Activated CD4-positive, alpha-beta T cell treated with anti-CD3 and anti-CD28 coated beads for 36 hours (primary cell): ENCODE measurements at places on chromosomes 13 and 19. TPM values are rescaled to one million over a fixed set of nuclear protein-coding genes. Genes with fewer than 3 reads are reported as not detected.

Gene SIGLEC5
- not detected for total RNA-seq

Gene PRR12
- 21.0 TPM for total RNA-seq

Gene ADGRE2
- 0.95 TPM for total RNA-seq

Gene RNF113B
- total RNA-seq = not detected

Gene ZNF497
- 1.1 TPM for total RNA-seq

Gene CACNG8
- not detected for total RNA-seq

DNA sequence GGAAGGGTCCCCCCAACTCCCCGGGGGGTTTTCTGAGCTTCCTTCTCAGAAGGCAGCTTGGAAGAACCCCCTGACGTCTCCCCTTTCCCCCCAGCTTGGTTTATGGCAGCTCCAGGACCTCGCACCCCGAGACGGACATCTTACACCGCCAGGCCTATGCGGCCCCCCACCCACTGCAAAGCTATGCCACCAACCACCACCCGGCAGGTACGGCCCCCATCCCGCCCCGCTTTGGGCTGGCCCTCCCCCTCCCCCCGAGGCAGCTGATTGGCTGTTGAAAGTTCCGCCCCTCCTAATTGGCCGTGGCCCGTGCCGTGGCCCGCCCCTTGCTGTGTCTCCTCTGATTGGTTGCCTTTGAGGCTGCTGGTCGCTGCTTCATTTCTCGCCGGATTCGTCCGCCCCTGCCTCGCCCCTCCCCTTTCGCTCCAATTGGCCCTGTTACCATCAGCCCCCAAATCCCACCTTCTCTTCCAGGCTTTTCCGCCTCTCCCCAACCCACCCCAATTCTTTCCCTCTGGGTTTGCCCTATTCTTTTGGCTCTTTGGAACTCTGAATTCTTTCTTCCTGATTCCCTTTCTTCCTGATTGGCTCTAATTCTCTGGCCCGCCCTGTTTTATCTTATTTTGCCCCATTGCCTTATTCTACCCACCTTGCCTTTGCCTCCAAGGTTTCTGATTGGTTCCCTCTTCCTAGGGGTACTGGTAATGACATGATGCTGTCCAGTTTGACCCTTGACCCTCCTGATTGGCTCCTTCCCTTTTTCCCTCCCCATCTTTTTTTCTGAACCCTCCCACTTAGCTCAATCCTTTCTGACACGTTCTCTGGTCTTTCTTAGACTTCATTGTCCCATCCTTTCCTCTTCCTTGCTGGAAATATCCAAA is 2.5 kb downstream of the PRR12 start:
- peak; percentile 97 for DNase-seq

DNA sequence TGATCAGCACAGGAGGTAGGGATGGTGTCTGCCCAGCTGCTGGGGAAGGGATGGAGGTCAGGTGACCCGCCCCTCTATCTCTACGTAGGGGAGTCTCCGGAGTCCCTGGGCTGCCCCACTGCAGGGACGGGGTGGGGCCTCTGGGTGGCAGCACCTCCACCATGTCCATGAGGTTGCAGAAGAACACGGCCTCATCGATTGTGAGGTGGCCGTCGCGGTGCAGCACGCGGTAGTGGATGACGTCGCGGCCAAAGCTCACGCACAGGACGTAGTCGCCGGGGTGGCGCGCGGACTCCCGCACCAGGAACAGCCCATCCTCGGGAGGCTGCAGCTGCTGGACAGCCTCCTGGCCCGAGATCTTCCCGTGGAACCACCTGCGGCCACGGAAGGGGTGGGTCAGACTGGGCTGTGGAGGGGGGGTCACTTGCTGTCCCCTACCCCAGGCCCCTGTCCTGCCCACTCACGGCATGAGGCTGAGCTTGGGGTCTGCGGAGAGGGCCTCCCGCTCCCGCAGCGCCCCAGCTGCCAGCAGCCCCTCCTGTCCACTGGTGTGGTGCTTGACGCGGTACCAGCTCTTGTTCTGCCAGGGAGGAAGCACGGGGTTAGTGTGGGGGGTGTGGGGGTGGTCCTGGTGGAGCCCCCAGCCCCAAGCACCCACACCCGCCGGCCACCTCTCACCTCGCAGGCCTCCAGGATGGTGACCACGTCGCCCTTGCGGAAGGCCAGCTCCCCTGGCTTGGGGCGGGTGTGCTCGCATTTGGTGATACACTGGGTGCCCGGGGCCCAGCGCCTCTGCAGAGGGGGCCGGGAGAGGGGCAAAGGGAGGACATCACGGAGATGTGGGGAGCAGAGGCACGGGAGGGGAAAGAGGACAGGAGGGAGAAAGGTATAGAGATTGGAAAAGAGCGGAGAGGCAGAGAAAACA is 2.3 kb downstream of the MATK start:
- peak; percentile 72 for DNase-seq

DNA sequence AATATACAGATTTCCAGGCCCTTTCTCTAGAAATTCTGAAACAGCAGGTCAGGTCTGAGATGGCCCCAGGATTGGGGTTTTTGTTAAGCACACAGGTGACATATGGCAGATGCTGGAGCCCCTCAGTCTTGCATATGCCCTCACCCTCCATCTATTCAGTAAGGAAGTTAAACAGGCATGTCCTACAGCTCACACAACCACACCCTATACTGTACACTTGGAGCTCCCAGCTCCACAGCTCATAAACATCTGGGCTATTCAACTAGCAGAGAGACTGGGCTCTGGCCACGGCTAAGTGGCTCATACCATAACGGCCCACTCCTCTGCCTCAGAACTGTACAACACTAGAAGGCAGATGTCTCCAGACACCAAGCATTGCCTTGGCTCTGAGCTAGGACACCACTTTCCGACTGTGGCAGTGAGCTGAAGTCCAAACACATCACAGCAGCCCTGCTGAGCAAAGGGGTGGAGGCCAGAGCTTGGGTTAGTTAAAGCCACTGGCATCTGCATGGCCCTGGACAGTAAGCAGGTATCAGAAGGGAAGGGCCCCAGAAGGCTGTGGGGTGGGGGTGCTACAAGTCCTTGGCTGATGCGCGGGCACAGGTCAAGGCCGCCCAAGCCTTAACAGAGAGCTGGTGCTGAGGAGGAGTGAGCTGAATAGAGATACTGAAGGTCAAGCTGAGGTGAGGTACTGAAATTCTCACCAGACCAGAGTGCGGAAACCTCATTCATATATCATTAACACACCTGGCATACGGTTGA is 79.1 kb downstream of the ABCC4 start:
- DNase-seq = no peak

DNA sequence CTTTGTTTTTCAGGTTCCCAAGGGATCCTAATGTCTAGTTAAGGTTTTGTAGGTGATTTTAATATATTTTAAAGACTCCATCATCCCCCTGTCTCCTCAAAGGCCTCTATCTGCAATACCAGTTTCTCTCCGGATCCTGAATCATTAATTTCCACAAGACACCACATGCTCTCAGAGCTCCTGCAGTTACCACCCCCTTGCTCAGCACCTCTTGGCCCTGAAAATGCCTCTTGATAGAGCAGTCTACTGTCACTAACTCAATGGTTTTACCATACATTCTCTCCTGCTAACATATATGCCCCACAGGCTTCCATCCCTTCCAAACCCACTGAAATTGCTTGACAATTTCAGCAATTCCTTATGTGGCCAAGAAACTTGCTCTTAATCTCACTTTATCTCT is 1.9 kb upstream of the PEG3 start:
- no peak for DNase-seq

DNA sequence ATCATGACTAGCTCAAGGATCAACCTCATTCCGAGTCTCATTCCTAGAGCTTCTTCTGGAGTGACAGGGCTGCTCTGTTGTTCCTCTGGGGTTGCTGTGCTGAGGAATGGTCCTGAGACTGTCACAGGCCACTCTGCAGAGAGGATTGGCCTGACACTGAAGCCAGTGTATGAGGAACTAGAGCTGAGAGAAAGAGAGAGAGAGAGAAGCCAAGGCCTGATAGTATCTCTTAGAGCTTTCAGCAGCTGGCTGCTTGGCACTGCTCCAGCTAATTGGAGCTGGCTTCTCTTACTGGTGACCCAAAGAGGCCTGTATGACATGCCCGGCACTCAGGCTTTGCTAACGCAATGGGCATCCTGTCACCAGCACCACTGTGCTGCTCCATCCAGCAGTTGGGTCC is 73.4 kb upstream of the FLT1 start:
- no peak for DNase-seq

DNA sequence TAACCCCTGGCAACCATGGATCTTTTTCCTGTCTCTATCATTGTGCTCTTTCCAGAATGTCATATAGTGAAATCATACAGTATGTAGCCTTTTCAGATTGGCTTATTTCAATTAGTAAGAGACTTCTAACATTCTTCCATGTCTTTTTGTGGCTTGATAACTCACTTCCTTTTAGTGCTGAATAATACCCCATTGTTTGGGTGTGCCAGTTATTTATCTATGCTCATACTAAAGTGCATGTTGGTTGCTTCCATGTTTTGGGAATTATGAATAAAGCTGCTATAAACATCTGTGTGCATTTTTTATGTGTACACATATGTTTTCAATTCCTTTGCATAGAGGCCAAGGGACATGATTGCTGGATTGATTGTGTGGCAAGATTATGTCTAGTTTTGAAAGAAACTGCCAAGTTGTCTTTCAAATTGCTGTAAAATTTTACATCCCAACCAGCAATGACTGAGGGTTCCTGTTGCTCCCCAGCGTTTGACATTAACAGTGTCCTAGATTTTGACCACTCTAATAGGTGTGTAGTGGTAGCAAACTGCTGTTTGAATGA is 358.9 kb downstream of the ITGBL1 start:
- no peak for DNase-seq

GRCh38 chr19:17536955-17537354 is 18.5 kb upstream of the COLGALT1 start:
- DNase-seq = no peak

DNA sequence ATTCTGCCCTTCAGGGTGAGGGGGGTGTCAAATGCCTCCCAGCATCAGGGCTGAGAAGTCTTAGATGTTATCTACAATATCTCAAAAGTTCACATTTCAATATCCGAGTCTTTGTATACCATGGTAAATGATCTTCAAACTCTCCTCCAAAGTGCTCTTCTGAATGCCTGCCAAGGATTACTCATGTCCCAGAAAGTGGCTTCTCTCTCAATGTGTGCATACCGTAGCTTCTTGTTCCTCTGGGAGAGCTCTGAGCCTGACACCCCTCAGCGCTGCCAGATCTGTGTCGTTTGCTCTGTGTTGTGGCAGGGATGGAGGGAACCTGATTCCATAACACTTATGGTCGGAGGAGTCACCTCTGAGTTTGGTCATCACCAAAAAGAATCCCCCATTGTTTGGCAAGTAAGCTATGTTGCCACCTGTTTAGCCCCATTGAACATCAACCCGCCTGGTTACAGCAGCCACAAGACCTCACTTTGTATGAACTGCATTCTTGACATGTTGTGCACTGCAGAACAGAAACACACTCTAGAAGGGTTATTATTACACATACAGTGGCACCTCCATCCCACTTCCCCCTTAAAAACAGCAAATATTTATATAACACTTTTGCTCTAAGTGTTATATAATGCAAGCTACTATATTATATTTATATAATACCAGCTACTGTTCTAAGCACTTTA is 163.1 kb upstream of the MIR17HG start:
- no peak for DNase-seq

- no peak for DNase-seq
These were observed 6.8 kb upstream of the ZNF350 start for GRCh38 chr19:51993422-51993821.

DNA sequence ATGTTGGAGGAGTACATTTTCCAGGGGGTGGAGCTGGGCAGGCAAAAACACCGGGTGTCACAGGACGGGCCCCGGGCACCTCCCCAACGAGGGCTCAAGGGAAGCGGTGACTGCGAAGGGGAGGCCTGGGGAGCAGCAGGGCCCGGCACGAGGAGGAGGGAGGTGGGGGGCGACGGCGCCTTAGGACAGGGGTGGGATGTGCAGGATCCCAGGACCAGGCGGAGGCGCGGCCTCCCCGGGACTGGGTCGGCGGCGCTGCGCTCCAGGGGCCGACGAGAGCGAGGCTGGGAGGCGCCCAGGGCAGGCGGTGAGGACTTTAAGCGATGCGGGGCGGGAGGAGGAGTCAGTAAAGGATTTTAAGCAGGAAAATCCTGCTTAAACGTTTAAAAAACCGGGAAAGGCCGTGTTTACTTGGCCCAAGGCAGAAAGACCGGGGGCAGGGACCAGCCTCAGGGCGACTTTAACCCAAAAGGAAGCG is 427 bp downstream of the ZNF160 start:
- peak; percentile 61 for DNase-seq

GRCh38 chr13:34869696-34870095 is 72.4 kb upstream of the NBEA start:
- no peak for DNase-seq

GRCh38 chr19:50341091-50341564 is 12.0 kb upstream of the KCNC3 start:
- no peak for DNase-seq
